ENCODE measurements at places on chromosomes 6 and 20.

DNA sequence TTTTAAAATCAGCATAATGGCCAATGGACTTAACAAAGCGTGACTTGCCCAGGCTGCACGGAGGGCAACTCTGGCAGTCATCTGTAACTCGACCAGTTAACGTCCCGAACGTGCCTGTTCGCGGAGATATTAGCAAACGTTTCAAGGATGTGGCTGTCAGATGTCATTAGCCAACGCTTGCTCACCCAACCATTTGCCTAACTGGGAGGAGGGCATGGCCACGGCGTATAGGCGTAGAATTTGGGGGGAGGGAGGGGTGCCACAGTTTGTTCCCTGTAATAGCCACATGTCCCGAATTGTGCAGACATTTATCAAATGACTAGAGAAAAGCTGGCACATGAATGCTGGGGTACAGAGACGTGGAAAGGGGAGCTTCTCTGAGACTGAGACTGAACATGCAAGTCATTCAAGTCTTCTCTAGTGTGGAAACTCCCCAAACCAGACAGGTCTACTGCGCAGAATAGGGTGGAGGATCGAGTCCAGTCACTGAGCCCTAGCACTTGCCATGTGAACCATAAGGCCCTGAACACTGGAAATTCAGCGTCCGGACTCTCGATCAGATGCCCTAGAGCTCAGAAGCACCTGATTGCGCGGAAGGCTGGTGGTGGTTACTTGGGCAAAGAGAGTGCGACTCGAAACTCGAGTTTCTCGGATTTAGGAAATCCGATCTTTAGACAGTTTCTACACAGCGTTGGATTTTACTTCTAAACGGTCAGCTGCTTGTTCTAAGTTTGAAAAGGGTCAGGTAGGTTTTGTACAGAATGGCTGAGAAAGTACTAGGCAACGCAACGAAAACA lies 32.6 kb downstream of the TFAP2B start:
- DNase-seq = no peak

DNA sequence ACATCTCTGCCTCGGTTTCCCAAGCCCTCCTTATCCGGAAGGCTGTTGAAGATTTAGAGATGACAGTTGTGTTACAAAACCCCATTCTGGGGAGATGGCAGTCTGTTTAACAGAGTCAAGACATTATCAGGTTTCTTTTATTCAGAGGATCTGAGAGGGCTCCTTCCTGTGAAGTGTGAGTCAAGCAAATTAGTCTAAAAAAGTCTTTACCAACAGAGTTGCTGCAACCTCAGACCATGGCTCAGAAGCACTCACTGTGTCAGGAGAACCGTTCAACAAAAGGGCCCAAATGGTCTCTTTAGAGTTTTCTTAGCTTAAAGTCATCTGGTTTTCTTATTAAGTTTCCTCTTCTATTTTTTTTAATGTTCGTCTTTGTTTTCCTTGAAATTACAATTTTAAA lies 717.8 kb downstream of the EPM2A start:
- no peak for DNase-seq

DNA sequence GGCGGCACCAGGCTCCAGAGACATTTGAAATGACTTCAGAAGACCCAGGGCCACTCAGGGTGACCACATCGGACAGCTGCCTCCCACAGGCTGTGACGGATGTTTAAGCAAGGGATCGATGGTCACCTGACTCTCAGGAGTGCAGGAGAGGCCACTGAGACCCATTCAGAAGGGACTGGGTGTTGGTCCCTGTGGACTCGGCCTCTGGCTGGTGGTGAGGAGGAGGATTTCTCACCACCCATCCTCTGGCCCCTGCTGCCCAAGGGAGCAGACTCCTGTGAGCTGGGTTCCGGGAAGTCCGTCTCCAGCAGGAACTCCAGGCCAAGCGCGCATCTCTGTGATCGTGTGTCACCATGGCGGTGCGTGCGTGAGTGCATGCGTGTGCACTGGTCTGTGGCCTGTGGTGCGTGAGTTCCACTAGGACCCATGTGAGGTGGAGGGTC lies 25.5 kb downstream of the NPEPL1 start:
- no peak for DNase-seq

GRCh38 chr6:29941471-29941870 lies 861 bp upstream of the HLA-A start:
- no peak for DNase-seq

DNA sequence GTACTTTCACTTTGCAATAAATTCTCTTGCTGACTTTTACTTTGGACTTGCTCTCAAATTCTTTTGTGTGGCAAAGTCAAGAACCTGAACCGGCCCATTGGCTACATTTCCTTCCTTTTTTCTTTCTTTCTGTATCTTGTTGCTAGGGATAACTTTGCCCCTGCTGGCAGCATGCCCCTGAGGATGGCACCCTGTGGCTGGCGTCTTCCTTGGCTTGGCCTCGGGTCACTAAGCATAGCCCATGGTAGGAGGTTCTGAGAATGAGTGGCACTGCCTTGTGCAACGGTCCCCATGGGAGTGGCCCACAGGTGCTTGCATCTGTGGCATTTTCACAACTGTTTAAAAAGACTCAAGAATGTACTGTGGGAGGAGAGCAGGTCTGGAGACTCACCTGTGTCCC lies 14.0 kb upstream of the HLA-F start:
- no peak for DNase-seq

GRCh38 chr20:36501367-36502006 lies 39.8 kb upstream of the MYL9 start:
- DNase-seq = no peak

GRCh38 chr6:168414336-168415097 lies 26.5 kb upstream of the SMOC2 start:
- peak; percentile 43 for DNase-seq

DNA sequence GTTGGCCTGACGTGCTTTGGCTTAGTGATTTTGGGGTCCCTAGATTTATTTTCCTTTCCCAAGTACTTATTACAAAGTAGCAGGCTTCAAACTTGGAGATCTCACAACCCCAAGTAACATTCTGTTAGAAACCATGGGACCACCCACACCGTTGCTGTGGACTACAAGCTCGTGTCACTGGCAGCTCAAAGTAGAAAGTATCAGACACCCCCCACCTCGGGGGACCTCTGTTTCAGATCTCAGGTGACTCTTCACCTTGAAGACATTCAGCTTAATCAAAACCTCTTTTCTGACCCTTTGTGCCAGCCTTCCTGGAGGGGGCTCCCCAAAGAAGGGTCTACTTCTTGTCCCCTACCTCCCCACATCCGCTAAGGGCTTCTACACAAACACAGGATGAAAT lies 15.7 kb upstream of the MYT1 start:
- DNase-seq = no peak

GRCh38 chr6:41174610-41175009 lies 11.7 kb upstream of the TREM2 start:
- no peak for DNase-seq

DNA sequence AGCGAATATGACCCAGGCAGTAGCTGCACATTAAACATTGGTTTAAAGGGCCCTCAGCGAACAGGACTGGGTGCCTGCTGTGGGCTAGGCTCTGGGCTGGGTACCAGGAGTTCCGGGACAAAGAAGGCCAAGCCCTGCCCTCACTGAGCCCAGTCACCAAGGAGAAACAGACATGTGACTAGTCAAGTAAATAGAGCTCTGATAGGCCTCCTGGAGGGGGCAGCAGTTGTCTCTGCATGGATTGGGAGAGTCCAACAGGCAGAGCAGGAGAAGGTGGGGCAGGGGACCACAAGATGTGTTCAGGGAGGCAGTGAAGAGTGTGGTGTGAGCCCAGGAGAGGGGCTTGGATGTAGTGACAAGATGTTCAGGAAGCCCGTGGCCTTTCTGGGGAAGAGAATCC lies 3.1 kb downstream of the HM13 start:
- DNase-seq = peak; percentile 42

DNA sequence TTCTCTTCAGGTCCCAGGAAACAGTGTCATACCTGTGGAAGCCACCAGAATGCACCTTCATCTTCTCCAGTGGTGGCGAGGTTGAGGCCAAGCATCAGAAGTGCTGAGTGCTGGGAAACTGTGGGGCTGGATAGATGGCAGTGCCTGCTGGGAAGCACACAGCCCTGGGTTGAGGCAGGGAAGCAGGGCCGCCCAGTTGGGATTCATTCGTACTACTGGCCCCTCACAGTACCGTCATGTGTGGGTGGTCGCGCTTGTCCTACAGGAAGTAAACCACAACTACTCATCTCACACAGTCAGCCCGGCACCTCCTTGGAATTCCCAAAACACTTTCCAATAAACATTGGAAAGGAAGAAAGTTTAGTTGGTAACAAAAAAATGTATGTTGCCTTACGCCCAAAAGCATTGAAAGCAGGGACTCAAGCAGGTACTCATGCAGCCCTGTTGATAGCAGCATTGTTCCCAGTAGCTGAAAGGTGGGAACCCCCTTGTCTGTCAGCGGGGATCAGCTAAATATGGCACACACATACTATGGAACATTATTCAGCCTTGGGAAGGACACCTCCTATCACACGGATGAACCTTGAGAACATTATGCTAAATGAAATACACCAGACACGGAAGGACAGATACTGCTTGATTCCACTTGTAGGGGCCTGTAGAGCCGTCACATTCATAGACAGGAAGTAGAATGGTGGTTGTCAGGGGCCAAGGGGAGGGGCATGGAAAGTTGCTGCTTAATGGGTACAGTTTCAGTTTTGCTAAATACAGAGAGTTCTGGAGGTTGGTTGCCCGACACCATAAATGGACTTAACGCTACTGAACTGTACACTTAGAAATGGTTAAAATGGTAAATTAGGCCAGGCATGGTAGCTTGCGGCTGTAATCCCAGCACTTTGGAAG lies 162.7 kb downstream of the MTHFD1L start:
- no peak for DNase-seq

- DNase-seq = no peak
Observed at GRCh38 chr6:119076576-119077390, 1.7 kb downstream of the FAM184A start.

DNA sequence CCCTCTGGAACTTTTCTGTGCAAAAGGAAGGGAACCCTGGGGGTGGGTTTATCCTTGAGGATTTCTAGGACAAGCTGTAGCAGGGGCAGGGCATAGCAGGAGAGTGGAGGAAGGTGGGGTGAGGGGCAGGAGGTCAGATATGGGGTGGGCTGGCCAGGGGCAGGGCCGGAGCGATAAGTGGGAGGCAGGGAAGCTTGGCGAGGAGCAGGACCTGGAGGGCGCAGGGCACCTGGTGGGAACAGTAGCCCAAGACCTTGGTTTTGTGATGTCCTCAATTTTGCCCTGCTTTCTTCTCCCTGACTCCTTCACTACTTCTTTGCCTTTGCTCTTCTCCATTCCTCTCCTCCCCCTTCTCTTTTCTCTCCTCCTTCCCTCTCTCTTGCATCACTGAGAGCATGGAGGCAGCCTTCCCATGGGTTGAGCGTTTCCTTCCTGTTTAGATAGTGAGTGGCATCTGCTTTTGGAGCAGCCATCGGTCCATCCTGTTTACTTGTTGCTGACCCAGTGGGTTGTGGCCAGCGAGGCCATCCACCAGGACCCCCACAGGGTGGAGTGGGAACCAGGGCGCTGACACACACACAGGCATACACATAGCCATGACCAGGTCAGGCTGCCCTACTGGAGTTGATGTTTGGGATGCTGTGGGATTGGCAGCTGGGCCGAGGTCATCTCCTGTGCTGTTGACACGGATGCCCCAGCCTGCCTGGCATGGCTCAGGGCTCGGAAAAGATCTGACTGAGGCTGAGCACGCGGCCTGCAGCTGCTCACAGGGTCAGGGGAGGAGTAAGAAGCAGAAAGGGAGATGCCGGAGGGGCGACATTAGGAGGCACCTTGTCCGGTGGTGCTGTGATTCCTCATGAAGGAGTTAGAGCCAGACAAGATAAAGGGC lies 121.0 kb upstream of the RNF24 start:
- DNase-seq = no peak

- DNase-seq = no peak
Observed at GRCh38 chr6:168676552-168677322, 235.8 kb downstream of the SMOC2 start.

DNA sequence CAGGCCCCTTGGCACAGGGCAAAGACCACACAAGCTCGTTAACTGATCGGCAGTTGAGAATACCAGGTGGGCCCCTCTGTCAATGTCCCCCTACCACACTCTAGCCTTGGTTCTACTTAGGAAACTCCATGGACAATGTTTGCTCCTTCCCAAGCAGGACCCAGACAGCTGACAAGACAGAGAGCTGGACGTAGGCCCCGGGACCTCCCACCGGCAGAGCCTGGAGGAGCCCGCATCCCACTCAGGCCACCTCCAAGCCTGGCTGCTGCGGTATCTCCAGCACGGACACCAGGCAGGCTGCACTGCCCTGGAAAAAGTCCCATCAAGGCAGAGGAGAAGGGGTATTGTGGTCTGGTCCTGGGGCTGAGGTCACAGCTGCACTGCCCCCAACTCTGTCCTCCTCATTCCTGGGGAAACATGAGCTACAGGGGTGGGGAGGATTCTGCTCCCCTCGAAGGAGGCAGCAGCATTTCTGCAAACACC lies 6.2 kb upstream of the GRM4 start:
- DNase-seq = peak; percentile 11

DNA sequence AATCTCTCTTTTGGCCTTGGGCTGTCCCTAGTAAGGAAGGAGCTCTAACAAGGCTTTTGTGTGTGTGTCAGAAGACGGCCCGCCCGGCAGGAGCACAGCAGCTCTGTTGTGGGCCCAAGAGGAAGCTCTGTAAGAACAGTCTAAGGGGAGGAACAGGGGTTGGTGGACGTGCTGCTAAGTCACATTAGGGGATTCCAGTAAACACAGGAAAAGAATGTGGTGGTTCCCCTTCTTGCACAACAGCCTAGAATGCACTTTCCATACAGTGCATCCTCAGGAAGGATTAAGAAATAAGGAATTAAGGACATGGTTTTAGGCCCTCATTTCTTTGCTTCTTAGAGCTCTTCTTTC lies 114.5 kb downstream of the RNF144B start:
- peak; percentile 35 for DNase-seq

DNA sequence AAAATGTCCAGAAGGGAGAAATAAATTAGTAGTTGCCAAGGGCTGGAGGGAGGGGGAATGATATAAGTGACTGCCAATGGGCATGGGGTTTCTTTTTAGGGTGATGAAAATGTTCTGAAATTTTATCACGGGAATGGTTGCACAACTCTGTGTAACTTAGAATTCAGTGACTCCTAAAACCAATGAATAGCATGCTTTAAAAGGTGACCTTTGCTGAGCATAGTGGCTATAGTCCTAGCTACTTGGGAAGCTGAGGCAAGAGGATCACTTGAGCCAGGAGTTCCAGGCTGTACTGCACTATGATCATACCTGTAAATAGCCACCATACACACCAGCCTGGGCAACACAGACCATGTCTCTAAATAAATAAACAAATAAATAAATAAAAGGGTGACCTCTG lies 109.0 kb downstream of the ATG5 start:
- DNase-seq = no peak

GRCh38 chr20:472889-473292 lies 10.6 kb upstream of the TBC1D20 start:
- no peak for DNase-seq

GRCh38 chr20:18805881-18806280 lies 7.7 kb upstream of the SCP2D1 start:
- DNase-seq = no peak
